Foreskin keratinocyte (primary cell): ENCODE measurements at places on chromosomes 1 and 21. TPM values are rescaled to one million over a fixed set of nuclear protein-coding genes. Genes with fewer than 3 reads are reported as not detected.

- DNase-seq: peak; percentile 22
Measured at GRCh38 chr1:247487057-247487456, 29.2 kb upstream of the OR2B11 start.

GRCh38 chr1:230330157-230330556 is 96.0 kb downstream of the PGBD5 start:
- no peak for DNase-seq

The CLCA4 gene
- 0.07 TPM in 1 of 2 replicates, not detected in the other for total RNA-seq

GRCh38 chr1:203536980-203537455 is 43.1 kb downstream of the OPTC start:
- peak; percentile 42 for DNase-seq

GRCh38 chr1:157880621-157881020 is 39.0 kb upstream of the CD5L start:
- DNase-seq: peak; percentile 16

DNA sequence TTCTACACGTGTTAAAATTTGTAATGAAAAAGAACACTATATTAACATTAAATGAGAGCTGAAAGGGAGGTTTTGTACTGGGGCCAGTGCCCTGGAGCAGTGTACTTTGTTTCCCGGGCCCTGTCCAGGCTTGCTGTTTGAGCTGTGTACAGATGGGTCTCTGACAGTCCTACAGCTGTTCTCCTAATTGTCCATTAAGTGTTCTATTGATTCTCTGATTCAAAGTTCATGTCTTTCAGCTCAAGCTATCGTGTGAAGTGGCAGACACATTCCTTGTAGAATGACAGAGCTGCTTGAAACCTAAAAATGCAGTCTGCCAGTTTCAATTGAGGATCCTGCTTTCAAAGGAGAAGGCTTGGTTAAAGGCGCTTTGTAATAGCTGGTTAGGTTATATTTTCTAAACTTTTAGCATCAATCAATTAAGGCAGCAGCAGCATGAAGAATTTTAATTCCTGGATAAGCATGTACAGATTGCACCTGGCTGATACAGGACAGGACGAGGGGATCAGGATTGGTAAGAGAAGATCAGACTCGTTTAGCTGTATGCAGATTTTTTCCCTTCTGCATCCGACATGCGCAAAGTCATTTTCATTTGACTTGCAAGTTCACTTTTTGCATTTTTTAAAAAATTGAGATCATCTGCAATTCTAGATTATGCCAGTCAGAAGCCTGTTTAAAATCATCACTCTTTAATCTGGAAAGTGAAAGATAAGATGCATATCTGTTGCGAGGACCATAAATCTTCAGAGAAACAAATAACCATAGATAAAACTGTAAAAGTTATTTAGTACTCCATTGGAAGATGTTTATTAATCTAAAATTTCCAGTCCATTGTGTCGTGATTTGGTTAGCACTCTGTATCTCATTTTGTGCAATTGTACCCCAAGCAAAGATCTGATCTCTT is 98.5 kb downstream of the ATG4C start:
- DNase-seq: peak; percentile 18

The BMP8B gene
- 0.04 and 0.10 TPM in 2 replicates for total RNA-seq

The CFHR1 gene
- not detected in 2 replicates for total RNA-seq

DNA sequence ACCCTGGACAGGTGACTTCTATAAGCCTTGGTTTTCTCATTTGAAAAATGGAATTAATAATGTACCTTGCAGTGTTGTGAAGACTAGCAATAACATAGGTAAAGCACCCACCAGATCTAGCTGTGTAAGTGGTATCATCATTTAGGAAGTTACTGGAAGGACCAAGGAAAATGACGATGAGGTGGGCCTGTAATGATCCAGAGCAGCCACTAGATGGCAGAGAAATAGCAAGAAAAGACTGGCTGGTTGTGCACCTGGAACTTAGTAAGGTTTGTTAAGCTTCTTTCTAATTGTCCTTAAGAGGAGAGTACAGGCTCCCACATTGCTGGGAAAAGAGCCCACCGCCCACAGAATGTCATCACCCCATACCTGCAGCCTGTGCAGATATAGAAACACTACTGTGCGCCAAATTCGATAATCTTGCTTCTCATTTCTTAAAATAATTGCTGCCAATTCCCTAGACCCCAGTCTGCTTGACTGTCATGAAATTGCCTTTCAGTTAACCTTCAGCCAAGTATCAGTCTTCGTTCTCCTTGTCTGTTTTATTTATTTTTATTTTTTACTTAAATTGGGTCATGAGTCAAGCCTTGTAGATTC is 37.2 kb downstream of the WNT4 start:
- peak; percentile 45 for DNase-seq

The LAMC1 gene
- total RNA-seq: 93.6 and 109 TPM in 2 replicates

- DNase-seq: no peak
Measured at GRCh38 chr1:39102537-39103327, 76.6 kb downstream of the NDUFS5 start.
